ENCODE measurements at places on chromosomes 2 and 18.

- no peak for DNase-seq
Measured at GRCh38 chr2:121539750-121540469, 9.2 kb downstream of the RNU4ATAC start.

DNA sequence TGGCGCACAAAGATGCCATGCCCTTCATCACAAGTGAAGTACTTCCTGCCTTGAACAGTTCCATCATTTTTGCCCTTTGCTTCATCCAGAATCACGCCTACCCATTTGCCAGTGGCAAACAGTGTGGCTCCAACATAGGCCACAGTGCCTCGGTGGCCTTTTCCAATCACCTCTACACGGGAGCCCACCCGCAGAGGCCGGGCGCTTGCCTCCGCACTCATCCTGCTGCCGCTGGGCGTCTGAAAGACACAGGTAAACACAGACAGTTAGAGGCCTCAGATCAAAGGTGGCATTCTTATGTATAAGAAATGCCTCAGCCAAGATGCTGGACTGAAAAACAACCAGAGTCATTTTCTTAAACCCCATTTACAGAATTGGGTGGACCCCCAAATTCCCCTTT is 2.1 kb downstream of the DCTN1 start:
- DNase-seq, result no peak

GRCh38 chr2:197205585-197206215 is 104.9 kb downstream of the ANKRD44 start:
- DNase-seq, result peak; percentile 45

- no peak for DNase-seq
Measured at GRCh38 chr18:1599196-1599595, 694.5 kb downstream of the ADCYAP1 start.

- DNase-seq, result no peak
Measured at GRCh38 chr2:180621366-180621765, 359.0 kb upstream of the UBE2E3 start.

GRCh38 chr2:207088839-207089238 is 76.9 kb downstream of the KLF7 start:
- no peak for DNase-seq

GRCh38 chr2:232022718-232023117 is 61.2 kb downstream of the DIS3L2 start:
- no peak for DNase-seq

GRCh38 chr2:178070824-178071223 is 1.8 kb downstream of the PDE11A start:
- no peak for DNase-seq

GRCh38 chr2:88659538-88659915 is 31.9 kb upstream of the RPIA start:
- no peak for DNase-seq

DNA sequence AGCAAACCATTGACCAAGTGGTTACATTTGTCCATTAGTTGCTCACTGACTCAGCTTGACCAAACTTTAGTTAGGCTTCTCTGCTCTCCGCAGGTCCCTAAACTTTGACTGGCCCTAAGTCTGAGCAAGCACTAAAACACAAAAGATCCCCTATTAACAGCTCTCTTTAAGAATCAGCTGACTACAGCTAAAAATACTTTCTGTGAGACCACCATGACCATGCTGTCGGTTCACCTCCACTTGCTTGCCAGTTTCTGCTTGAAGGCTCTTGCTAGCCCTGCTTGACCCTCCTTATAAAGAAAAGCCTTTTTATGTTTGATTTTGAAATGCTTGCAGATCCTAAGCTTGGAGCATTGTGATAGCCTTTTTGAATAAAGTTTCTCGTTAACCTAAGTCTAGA is 40.4 kb upstream of the RIT2 start:
- no peak for DNase-seq
